ENCODE measurements at places on chromosomes 2 and 18. TPM values are rescaled to one million over a fixed set of nuclear protein-coding genes. Genes with fewer than 3 reads are reported as not detected.

Gene CCDC93
- total RNA-seq: 36.6 TPM

Gene VAMP5
- 45.3 TPM for total RNA-seq

Gene XPO1
- 186 TPM for total RNA-seq

Gene PFN4
- total RNA-seq: 0.23 TPM

Gene PLA2R1
- total RNA-seq: 17.0 TPM

Gene MEIS1
- 1.3 TPM for total RNA-seq

Gene CNGA3
- not detected for total RNA-seq

Gene ONECUT2
- under 0.01 TPM for total RNA-seq

Gene ABCA12
- total RNA-seq: under 0.01 TPM

Gene SEH1L
- 63.0 TPM for total RNA-seq

- no peak for DNase-seq
Measured at GRCh38 chr2:222315443-222316121, 16.8 kb upstream of the PAX3 start.

- DNase-seq: no peak
Measured at GRCh38 chr2:148745151-148745851, 100.8 kb downstream of the EPC2 start.

- DNase-seq: no peak
Measured at GRCh38 chr2:3644246-3644525, 13.8 kb upstream of the ALLC start.

- no peak for DNase-seq
Measured at GRCh38 chr2:153132418-153132817, 346.1 kb downstream of the RPRM start.

DNA sequence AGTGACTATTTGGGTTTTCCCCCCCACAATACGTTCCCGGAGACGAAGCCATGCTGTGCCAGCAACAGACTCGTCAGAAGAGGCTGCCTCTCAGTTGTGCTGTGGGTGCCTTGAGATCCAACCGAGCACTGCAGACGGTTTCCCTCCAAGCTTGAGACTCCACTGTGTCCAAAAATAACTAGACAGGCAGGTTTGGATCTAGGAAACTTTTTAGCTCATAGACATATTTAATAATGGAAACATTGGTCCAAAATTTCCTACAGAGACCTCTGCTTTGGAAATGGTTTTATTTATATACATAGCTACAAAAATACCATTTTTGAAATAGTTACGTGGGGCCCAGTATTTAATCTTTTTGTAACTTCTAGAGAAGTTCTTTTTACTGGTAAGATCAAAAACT, 63.1 kb upstream of the SPATS2L start:
- DNase-seq: no peak

DNA sequence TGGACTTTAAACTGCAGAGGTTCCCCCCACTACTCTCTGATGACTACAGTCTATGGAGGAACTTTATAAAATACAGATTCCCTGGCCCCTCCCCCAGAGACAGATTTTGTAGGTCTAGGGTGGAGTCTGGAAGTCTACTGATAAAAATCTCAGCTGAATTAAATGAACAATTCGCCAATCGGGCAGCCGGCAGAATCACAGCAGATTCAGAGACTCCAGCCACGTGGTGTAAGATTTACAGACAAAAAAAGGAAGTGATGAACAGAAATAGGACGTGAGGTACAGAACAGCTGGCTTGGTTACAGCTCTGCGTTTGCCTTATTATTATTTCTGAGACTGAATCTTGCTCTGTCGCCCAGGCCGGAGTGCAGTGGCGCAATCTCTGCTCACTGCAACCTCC, 21.4 kb upstream of the MTA3 start:
- DNase-seq: no peak

DNA sequence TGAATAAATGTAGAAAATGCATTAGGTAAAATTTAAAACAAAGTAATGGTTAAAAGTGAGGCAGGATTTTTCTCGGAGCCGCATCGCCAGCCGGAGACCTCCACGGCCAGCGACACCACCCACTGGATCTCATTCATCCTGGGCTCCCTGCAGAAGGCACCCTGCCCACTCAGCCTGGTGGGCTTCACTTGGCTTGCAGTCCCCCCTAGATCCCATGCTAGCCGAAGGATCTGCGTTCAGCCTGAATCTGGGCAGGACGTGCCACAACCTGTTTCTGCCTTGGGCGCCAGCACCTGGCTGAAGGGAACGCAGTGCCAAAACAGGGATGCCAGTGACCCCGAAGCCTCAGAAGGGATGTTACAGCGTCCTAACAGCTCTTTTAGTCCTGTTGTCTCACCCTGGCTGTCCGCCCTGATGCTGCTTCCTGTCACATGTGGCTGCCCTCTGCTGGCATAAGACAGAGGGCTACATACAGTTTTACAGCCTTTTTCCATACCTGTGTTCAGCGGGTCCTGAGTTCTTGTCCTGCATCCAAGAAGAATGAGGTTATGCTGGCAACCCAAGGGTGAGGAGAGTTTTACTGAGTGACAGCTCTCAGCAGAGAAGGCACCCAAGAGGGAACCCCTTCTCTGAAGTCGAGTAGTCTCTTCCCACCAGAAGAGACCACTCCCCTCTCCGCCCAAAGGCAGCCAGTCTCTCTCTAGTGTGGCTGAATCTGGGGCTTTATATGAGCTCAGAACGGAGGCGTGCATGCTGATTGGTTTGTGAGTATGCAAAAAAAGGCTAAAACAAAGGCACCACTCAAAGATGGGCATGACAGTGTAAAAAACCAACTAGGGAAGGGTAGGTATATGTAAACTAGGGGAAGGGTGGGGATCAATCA, 173.1 kb upstream of the GYPC start:
- no peak for DNase-seq

- DNase-seq: no peak
Measured at GRCh38 chr2:13698847-13699246, 933.7 kb upstream of the LRATD1 start.

- no peak for DNase-seq
Measured at GRCh38 chr2:74556159-74556558, 1.6 kb downstream of the DOK1 start.

- DNase-seq: no peak
Measured at GRCh38 chr2:70580352-70580751, 26.7 kb upstream of the TGFA start.

- no peak for DNase-seq
Measured at GRCh38 chr2:109080757-109081156, 48.2 kb upstream of the SH3RF3 start.

DNA sequence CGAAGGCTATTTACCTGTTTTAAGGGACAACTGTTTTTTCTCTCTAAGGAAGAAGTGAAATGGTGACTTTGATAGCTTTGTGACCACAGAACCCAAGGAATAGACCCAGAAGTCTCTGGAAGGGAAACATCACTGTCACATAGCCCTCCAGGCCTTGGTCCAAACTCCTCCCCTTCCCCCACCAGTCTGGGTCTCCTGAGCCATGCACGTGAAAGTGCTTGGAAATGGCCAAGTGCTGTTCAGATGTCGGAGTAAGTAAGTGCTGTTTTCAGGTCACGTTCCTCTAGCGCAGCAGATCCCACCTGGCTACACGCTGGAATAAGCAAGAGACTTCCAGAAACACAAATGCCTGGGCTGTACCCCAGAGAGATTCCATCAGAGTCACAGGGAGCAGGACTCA, 73.0 kb upstream of the AFF3 start:
- no peak for DNase-seq

- no peak for DNase-seq
Measured at GRCh38 chr18:36031407-36031806, 36.0 kb downstream of the RPRD1A start.

- DNase-seq: no peak
Measured at GRCh38 chr2:100831831-100832230, 11.9 kb downstream of the NPAS2 start.

- no peak for DNase-seq
Measured at GRCh38 chr2:13533524-13533922, 816.8 kb downstream of the TRIB2 start.

GRCh38 chr2:21947046-21947445, 823.3 kb downstream of the TDRD15 start:
- DNase-seq: no peak

DNA sequence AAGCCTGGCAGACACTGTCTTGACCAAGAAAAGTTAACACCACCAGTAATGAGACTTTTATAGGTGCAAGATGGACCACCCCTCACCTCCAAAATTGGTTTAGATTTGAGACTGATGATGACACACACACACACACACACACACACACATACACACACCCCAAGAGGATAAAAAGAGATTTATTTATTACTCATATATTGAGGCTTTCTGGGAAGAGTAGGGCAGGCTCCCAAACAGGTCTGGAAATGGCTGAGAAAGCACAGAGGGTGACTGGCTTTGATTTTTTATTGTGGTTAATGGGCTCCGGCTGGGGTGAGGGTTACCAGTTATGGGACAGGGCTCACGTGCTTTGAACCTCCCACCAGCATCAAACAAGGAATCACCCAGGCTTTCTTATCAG, 54.2 kb upstream of the ADAM23 start:
- no peak for DNase-seq

- DNase-seq: no peak
Measured at GRCh38 chr18:62883937-62884735, 168.8 kb downstream of the PHLPP1 start.

GRCh38 chr2:213187833-213188532, 36.6 kb upstream of the IKZF2 start:
- no peak for DNase-seq

DNA sequence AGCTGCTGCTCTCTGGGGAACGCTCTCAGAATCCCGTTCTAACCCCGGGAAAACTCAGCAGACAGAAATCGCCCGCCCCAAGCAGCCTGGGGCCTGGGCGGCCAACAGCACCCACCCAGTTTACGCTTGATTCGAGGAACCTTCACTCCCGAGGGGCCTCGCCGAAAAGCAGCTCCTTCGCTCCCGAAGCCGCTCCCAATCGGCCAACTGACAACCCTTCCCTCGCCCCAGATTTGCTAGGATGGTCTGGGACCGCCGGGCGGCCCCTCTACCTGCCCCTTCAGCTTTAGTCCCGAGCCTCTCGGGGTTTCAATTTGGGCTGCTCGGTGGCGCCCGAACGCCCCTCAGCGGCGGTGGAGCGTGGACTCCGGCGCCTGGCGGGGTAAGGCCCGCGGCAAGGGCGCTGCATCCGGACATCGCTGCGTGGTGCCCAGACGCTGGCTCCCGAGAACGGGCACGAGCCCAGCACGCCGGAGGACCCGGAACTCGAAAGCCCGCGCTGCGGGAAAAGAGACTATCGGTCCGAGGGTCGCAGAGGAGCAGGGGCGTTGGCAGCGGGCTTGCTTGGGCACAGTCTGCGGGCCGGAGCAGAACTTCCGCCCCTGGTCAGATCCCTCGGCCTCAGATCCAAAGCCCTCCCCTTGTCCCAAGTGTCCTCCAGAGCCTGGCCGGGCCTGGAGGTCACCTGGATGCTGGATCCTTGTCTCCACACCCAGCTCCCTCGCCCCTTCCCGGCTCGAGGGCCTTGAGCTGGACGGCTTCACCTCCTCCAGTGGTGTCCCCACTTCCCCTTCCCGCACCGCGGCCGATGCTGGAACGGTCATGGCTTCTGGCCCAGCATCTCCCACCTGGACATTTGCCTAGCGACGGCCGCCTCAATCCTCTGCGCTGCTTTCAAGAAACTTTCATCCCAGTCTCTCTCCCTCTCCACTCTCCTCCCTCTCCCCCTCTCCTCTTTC, 3.0 kb upstream of the OTX1 start:
- peak; percentile 47 for DNase-seq

GRCh38 chr2:120486946-120487345, 141.0 kb downstream of the INHBB start:
- DNase-seq: peak; percentile 28

- DNase-seq: no peak
Measured at GRCh38 chr18:27695052-27695451, 481.9 kb downstream of the CDH2 start.

DNA sequence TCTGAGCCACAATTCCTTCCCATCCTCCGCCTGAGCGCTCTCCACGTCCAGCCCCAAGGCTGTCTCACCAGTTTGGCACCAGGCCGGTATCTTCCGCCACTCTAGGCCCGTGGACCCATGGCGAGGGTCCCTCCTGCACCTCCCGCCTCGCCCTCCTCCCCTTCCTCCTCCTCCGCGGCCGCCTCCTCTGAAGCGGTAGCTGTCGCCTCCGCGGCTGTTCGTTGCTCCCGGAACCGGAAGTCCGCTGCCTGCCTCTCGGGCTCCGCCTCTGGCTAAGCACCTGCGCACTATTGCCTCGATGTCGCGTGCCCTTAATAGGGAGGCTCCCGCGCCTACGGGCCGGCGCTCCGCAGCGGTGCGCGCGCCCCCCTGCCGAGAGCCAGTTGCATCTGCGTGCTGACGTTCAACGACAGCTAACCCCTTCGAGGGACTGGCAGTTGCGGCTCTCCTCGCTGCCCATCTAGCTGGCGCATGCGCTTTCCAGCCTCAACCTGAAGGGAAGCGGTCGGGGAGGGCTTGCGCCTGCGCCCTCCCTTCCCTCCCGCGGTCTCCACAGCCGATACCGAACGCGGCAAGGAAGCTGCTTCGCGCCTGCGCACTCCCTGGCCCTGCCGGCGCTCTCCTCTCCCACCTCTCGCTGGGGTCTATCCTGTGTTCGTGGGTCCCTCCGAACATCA, at the start of gene MBD1:
Gene MBD1 (minus strand): TSS at position 229 of the 677 bp plus-strand sequence. CDS start 1,531 bp downstream, outside the sequence.
- peak; percentile 99 for DNase-seq

Data from dermis blood vessel endothelial cell (primary cell).